ENCODE measurements at places on chromosomes 6 and 20.

DNA sequence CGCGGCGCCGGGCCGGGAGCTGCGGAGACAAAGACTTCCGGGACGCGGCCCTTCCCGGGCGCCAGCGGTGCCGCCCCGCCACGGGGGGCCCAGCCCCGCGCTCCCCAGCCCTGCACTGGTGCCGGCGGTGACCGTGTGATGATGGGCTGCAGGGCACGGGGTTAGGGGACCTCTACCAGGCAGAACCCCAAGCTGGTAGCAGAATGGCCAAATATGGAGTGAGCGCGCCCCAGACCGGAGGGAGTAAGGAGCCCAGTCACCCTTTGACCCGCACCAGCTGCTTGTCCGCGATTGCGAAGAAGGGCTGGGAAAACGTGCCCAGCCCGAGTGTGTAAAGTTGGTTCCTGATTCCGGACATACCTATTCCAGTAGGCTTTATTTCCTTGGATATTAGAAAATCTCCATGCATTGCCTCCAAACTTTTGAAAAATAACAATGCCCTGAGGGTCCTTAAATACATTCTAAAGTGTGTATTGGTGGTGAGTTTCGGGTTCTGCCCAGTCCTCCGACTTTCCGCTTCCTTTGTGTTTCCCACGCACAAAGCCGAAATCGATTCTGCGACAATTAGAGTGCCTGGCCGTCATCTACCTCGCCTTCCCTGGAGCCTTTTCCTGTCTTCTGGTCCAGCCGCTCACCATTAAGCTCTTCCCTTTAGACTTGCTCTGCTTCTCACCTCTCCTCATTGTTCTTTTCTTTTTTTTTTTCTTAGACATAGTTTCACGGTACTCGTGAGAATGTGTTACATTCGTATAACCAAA, 1.1 kb downstream of the ABRACL start:
- peak; percentile 69 for DNase-seq

DNA sequence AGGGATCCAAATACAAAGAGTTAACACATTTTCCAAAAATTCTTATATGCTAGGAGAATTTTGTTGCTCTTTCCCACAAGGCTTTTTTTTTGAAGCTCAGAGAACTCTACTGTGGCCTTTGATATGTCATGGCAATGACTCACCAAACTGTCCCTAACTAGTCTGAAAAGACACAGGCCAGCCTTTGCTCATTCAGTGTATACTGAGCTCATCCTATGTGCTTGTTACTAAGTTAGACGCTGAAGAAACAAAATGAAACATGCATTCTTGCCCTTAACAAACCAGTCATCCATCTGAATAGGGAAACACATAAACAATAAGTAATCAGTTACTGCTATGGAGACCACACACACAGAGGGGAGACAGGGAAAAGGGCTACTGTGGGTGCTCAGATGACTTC, 291.8 kb downstream of the FOXC1 start:
- DNase-seq: peak; percentile 14

DNA sequence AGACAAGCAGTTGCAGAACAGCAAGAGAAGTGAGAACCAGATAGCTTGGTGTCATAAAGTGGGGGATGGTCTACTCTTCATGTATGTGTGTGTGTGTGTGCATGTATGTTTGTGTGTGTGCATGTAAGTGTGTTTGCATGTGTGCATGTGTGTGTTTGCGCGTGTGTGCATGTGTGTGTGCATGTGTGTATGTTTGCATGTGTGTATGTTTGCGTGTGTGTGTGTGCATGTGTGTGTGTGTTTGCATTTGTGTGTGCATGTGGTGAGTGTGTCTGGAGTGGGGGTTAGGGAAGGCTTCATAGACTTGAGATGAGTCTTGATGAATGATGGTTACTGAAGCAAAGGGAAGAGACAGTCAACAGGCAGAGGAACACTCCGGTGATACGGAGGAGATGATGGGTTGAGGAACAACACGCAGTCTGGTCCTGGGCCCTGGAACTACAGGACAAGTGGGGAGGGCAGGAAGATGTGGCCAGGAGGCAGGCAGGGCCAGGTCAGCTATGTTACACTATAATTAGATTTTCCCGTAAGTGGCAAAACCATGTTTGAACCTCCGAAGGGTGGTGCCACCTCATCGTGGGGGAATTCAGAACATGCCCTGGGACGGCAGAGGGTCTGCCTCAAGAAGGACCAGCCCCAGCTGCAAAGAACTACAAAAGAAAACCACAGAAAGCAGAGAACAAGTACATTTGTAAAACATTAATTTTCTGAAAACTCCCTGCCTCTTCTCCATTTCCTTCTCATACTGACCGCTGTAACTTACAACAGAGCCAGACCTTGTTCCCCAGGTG, 38.7 kb upstream of the PDE10A start:
- no peak for DNase-seq

GRCh38 chr6:6986344-6986743, 121.4 kb upstream of the RREB1 start:
- no peak for DNase-seq

DNA sequence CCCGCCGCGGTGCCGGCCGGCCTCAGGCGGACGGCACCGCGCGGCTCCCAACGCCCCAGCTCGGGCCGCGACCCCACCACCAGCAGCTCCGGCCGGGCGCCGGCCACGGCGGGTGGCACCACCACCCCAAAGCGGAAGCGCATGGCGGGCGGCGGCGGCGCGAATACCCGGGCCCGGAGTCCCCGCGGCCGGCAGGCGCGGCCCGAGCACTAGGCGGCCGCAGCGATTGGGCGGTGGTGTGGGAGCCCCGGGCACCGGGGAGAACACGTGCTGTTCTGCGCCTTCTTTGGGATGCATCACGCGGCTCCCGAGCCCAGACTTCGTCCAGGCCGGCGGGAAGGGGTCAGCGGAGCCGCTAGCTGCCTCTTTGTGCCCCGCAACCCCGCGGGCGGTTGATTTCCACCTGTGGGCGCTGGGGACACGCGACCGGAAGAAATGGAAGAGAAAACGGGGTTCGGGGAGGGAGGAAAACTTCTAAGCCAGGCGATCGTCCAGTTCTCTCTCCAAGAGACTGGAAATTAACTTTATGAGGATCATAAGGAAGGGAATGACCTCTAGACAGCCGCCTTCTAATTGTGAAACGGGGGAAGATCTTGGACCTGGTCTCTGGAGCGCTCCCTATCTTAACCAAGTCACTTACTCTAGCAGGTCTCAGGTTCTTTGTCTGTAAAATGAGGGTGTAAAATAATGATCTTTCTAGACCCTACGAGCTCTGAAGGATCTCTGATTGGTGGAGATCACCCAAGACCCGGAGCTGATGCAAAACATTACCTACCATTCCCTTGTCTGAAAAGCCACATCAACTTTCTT, at the start of gene EPM2A:
TSS of gene EPM2A (minus strand) at position 165 of the 810 bp plus-strand sequence. CDS start at position 143, 22 bp downstream.
- peak; percentile 93 for DNase-seq

DNA sequence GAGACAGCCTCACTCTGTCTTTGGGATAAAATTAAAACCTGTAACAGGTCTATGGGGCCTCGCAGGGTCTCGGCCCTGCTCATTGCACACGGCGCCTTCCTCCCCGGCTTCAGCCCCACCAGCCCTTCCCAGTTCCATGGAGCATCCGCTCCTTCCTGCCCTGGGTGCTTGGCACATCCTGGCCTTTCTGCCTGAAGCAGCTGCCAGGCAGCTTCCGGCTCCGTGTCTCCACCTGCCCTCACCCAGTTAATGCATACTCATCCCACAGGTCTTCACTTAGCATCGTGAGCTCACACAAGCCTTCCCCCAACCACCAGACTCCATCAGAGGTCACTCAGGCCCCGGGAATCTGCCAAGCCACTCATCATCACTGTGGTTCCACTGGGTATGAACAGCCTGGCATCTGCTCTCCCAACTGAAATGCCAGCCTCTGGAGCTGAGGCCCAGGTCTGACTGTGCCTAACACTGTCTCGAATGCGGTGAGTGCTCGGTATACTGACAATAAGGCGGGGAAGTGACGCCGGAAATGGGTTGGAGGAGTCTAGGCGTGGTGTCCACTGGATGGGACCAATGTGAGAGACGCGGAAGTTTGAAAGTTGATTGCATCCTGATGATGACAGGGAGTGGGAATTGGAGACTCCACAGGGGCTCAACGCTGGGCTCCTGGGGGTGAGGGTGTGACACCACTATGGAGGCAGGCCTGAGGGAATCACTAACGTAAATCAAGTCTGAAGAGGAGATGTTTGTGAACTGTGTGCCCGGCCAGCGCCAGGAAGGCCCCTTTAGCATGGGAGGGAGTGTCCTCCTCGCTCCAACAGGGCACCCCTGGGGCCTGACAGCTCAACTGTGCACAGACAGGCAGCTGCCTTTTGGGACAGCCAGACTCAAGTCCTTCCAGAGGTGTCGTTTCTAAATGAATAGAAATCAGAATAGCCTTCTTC, 245.8 kb downstream of the TTLL2 start:
- no peak for DNase-seq

All from cardiac muscle cell (in vitro differentiated cells and primary cell).